ENCODE measurements at places on chromosomes 5 and 9.

DNA sequence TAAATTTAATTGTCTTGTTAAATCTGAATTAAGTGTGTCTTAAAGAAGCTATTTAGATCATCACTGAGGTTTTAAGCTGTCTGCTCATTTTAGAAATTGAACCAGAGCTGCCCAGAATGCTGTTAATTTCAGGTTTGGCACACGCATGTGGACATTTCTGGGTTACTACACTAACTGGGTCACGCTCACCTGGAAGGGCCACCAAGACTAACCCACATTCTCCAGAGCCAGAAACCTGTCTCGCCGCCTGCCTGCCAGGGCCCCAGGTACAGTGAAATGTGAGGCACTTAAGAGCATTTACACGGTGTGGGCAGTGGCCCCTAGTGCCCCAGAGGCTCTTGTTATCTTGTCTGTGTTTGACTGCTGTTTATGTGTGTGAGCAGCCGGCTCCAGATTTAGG is 46.6 kb downstream of the ATP10B start:
- no peak for DNase-seq

- DNase-seq: no peak
These were observed 108.7 kb downstream of the RGS3 start for GRCh38 chr9:113572076-113572861.

DNA sequence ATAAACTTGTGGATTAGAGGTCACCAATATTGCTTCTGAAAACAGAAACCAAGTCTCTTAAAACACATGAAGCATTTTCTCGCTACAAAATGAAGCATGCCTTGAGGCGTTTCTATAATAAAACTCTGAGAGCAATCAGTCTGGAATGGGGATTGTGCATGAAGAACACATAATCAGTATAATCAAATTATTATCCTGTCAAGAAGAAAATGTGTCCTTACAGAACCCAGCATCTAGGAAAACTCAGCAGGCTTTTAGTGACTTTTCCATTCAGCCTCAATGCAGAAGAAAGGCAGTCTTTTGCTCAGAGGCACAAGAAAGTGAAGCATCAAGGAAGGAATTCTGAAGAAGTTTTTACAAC is 121.9 kb downstream of the CDH18 start:
- DNase-seq: no peak

- DNase-seq: no peak
These were observed 7.8 kb upstream of the ANKH start for GRCh38 chr5:14879393-14879792.

DNA sequence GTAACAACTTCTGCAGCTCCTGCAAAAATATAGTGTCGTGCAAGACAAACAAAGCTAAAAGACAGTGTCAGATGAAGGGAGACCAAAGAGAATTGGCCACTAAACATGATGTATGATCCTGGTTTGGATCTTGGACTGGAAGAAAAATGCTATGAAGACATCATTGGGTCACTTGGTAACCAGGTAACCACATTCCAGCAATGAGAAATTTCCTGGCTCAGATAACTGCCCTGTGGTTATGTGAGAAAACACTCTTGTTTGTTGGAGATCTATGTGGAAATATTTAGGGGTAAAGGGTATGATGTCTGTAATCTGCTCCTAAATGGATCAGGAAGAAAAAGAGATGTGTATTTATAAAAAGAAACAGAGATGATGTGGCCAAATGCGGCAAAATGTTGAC is 45.5 kb upstream of the ANKRD33B start:
- DNase-seq: no peak

- no peak for DNase-seq
These were observed 1765.3 kb downstream of the EFNA5 start for GRCh38 chr5:105905392-105905791.

GRCh38 chr9:24011881-24012280 is 185.8 kb upstream of the ELAVL2 start:
- no peak for DNase-seq

DNA sequence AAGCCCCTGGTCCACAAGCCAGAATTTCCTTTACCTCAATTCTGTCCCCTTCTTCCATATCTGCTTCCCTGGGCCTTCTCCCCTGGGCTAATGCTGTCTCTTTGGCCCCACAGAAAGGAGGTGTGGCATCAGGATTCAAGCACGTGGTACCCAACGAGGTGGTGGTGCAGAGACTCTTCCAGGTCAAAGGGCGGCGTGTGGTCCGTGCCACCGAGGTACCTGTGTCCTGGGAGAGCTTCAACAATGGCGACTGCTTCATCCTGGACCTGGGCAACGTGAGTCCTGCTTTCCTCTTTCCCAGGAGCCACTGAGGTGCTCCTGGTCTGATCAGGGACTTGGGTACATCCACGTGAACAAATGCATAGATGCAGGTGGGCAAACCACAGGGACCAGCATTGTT is 42.6 kb downstream of the GSN start:
- no peak for DNase-seq

GRCh38 chr5:137700282-137700680 is 35.6 kb downstream of the KLHL3 start:
- DNase-seq: no peak

- no peak for DNase-seq
These were observed 8.2 kb upstream of the AHRR start for GRCh38 chr5:313265-313664.

- DNase-seq: no peak
These were observed 145.2 kb downstream of the EDIL3 start for GRCh38 chr5:84239494-84239893.

- DNase-seq: no peak
These were observed 17.8 kb downstream of the FBXO38 start for GRCh38 chr5:148401604-148402003.

DNA sequence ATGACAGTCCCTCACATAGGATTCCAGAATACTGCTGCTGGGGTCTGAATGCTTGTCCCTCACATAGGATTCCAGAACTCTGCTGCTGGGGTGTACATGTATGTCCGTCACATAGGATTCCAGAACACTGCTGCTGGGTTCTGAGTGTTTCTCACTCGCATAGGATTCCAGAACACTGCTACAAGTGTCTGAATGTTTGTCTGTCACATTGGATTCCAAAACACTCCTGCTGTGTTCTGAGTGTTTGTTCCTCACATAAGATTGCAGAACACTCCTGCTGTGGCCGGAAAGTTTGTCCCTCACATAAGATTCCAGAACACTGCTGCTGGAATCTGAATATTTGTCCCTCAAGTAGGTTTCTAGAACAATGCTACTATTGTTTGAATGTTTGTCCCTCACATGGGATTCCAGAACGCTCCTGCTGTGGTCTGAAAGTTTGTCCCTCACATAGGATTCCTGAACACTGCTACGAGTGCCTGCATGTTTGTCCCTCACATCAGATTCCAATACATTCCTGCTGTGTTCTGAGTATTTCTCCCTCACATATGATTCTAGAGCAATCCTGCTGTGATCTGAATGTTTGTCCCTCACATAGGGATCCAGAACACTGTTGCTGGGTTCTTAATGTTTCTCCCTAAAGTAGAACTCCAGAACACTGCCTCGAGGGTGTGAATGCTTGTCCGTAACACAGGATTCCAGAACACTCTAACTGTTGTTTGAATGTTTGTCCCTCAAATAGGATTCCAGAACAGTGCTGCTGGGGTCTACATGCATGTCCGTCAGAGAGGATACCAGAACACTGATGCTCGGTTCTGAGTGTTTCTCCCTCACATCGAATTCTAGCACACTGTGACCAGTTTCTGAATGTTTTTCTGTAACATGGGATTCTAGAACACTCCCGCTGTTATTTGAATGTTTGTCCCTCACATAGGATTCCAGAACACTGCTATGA is 200.4 kb downstream of the FOXD4L6 start:
- DNase-seq: no peak

DNA sequence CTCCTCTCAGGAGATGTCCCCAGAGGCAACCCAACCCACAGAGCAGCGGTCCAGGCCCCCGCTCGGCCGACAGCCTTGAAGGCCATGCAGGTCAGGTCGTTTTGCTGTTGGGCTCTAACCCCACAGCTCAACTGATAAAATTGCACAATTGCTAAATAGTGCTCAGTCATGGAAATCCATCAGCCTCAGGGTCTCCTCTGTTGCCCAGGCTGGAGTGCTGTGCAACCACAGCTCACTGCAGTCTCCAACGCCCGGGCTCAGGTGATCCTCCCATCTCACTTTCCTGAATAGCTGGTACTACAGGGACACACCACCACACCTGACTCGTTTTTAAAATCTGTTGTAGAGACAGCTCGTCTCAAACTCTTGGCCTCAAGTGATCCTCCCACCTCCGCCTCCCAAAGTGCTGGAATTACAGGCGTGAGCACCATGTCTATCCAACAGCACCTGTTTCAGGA is 18.3 kb downstream of the BRD3OS start:
- DNase-seq: no peak

DNA sequence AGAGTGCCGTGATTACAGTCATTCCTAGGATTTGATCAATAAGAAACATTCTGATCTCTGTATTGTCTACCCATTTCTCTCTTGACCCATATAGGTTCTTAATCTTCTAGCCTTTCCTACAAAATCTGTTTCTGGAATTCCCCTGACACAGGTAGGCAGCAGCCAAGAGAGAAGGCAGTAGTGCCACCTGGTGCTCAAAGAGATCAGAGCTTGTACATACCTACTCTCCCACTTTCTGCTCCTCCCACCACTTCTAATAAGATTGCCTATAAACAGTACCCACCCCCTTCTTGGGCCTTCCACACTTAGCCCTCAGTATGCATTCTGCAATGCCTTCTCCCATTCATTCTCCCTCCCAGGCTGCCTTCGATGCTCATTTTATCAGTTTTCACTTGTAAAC is 117.4 kb upstream of the RORB start:
- no peak for DNase-seq

- no peak for DNase-seq
These were observed 19.1 kb downstream of the ACSL6 start for GRCh38 chr5:131992370-131992769.
